ENCODE measurements at places on chromosomes 11 and 22.

GRCh38 chr11:94823102-94823732, 55.1 kb downstream of the AMOTL1 start:
- DNase-seq, result no peak

GRCh38 chr11:94423507-94423906, 22.3 kb upstream of the GPR83 start:
- no peak for DNase-seq

- DNase-seq, result no peak
Observed at GRCh38 chr11:104967534-104968354, 630 bp downstream of the CASP4 start.

GRCh38 chr22:37604875-37605274, 3.8 kb upstream of the GGA1 start:
- no peak for DNase-seq

DNA sequence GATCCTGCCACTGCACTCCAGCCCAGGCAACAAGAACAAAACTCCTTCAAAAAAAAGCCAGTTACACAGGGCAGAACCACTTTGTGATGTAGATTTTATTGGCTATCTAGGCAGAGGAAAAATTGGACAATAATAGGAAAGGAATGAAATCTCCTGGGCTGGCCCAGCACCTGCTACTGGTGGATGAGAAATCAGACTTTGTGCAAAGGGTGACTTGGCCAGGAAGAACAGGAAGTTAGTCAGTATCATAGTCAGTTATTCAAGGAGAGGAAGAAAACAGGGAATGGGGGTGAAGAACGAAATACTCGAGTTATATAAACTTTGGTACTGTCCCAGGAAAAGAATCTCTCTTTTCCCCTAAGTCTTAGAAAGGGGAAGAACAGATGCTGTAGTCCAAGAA, 11.0 kb upstream of the SPTBN2 start:
- no peak for DNase-seq

DNA sequence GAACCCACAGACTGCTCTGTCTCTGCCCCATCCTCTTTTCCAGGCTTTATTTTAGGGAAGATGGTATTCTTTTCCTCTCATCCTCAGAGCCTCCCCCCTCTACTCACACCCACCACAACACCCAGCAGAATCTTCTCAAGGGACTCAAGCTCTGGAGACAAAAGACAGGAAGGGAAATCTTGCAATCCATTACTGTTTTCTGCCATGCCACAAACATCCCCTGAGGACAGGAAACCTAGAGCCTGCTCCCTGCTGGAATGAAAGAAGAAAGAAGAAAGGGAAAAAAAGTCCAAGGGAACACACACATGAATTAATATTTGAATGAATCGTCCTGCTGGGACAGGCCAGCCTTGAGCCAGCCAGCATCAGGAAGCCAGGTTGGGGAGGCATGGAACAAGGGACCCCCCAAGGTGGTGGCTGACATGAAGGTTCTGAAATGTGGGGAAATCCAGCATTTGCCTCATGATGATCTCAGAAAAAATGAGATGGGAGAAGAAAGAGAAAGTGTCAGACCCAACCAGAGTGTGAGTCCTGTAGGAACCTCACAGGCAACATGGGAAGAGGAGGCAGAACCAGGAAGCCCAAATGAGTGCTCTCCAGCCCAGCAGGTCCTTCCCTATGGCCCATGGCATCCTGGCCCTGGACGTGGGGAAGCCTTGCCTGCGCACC, 34.0 kb downstream of the SLCO2B1 start:
- DNase-seq, result no peak

All from anterior cingulate cortex (tissue), 58 donors.